Left lobe of liver (tissue), 2 donors: ENCODE measurements at places on chromosomes 4 and X. TPM values are rescaled to one million over a fixed set of nuclear protein-coding genes. Genes with fewer than 3 reads are reported as not detected.

SH3D19 gene
- total RNA-seq = 38.7 TPM

KLHL13 gene
- 1.0 TPM for total RNA-seq

GRCh38 chr4:41569961-41570360 lies 32.0 kb downstream of the LIMCH1 start:
- DNase-seq = no peak

DNA sequence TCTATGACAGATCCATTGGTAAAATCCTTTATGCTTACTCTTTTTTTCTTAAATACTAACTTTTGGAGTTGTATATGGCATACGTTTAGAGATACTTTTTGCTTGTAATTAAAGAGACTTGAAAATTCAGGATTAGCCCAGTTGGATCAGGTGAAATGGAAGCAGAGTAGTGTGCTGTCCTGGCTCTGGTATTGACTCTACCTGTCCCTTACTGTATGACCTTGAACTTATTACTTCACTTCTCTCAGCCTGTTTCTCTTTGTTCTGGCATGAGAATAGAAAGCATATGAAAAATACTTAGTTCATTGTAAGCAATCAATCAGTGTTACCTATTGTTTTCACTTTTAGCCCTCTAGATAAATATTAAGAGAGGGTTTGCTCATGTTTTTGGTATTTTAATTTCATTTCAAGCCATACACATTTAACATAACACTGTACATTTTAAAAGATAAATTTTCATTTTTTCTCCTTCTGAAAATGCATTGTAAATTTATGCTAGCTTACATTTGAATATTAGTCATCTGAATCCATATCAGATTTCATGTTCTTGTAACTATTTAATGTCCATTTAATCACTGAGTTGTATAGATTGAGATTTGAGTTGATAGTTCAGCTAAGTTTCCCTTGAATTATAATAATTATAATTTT lies 35.9 kb downstream of the GUCY1B1 start:
- DNase-seq = no peak

- DNase-seq = no peak
These were observed 53.4 kb downstream of the GPAT3 start for GRCh38 chr4:83589279-83589678.

DNA sequence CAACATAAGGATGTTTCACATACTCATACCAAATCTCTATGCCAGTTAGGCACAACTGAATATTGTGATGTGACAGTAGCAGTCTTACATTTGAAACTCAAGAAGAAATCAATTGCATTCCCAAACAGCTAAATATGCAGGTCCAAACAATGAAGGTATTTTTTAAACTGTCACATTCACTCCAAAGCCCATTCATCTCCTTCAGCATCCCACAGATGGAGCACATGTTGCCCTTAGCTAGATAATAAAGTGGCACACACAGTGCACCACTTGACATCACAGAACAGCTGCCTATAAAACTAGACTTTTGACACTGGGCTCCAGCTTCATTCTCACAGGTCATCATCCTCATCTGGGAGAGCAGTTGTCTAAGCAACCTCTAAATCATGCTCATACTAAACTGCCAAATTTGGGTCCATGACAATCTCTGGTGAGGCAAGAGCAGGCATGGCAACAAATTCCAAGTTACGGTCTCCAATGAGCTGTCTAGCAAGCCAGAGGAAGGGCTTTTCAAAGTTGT lies 26.2 kb upstream of the ARHGEF6 start:
- no peak for DNase-seq

DNA sequence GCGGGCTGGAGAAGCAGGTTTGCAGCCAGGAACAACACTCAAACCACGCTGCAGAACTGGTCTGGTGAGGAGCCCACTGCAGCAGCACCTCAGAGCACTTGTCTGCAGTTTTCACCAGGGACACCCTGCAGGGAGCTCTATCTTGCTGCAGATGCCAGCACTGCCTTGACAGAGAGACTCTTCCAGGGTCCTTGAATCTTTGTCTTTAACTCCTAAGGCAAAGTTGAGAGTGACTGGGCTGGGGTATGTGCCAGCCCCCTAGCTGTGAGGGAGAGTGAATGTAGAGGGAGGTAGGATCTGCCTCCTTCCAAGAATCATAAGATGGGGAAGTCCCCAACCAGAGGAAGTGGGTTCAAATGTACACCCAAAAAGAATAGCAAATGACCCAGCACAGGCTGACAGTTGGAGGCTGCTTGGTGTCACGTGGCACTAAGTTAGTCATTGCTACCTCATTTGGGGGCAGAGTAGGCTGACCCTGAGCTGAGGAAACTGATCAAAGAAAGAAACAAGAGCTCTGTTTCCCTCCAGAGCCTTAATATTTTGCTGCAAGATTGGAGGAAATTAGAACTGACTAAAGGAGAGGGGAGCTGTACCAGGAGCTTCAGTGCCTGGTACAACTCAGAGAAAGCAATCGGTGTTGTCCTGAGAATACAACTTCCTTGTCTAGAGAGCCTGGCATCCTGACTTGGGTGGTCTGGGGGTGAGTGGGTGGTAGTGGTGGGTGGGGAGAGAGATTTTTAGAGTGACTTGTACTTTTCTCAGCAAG lies 28.2 kb upstream of the HUWE1 start:
- DNase-seq = no peak

DNA sequence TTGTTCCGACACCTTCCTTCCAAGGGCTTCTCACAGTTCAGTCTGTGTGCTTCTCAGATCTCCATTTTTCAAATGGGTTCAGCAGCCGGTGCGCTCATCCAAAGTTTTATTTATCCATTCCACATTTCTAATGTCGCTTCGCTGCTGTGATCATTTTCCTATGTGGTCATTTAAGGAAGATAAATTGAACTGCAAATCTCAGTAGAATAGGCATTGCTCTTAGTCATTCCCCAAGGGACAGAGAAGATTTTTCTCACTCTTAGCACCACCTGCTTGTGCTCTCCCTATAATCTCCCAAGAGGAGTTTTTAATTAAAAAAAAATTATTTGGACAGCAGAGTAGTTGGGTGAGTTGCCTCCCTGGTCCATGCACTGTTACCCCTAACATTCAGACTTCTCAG lies 278.9 kb upstream of the GATB start:
- no peak for DNase-seq

DNA sequence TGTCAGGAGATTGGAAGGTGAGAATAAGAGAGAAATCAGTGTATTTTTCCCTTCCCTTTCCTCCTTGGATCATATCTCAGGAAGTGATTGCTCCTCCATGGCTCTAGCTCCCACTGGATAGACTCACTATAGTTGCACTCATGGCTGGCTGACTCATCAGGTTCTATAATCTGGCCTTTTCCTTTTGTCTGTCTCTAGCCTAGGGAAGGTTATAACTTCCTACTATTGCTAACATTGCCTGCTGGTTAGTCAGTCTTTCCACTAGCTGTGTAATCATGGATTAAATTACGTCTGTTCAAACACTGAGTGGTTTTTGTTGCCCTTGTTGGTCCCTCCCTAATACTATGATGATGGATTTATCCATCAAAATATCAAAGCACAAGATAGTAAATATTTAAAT lies 195.5 kb upstream of the VEGFC start:
- DNase-seq = no peak

DNA sequence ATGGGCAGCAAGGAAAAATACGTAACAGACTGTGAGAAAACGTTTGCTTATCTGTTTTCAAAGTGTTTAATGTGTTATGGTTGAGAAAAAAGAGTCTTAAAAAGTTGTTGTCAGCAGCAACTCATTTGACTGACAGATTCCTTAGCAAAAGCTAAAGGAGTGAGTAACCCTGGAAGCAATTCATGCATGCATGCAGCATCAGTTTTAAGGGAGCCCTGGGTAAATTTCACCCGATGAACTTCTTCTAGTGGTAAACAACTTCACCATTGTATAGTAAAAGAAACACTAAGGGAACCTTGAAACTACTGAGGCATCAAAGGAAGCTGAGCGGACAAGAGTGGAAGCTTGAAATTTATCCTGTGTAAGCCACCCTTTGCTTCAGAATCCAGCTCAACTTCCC lies 583.2 kb upstream of the INTU start:
- no peak for DNase-seq

DNA sequence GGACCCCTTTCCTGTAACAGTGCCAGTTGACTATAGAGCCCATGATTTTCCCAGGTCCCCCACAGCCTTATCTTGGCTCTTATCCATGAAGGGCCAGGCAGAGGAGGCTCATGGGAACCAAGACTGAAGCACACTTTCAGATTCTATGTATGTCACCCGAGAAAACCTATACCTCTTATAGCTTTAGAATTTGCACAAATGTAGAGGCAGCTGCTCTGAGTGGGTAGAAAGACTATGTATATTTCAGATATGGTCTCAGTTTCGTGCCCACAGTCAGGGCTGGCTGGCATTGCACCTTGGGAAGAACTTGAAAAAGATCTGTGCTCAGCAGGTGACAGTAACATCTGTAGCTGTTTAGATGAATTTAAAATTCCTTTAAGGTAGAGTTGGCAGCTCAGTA lies 8.3 kb upstream of the LNX1 start:
- no peak for DNase-seq

CCKAR gene
- not detected for total RNA-seq

MAOB gene
- total RNA-seq = 131 TPM

HSFX2 gene
- not detected for total RNA-seq

DNA sequence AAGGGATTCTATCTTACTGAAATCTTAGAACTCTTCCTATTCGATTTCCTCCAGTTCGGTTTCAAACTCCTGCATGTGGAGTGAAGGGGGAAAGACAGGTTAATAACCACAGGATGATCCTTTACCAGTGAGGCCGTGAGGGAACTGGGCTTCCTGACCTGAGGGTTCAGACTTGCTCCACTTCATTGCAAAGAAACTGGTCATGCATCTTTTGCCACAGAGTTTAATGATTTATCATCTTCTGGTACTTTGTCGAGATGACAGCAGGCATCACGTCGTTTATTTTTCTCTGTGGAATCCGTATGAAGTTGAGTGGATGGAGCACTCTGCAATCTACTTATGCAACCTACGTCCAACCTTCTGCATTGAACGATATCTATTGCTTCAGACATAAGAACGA lies 145.9 kb upstream of the NLGN4X start:
- no peak for DNase-seq

THAP9 gene
- total RNA-seq = 2.6 TPM
